Adrenal gland (tissue), 19 donors: ENCODE measurements at places on chromosomes 16 and 17. TPM values are rescaled to one million over a fixed set of nuclear protein-coding genes. Genes with fewer than 3 reads are reported as not detected.

The TBC1D3 gene
- not detected for total RNA-seq

The MLKL gene
- total RNA-seq = 10.9 TPM

The RRAD gene
- total RNA-seq = 0.22 TPM

DNA sequence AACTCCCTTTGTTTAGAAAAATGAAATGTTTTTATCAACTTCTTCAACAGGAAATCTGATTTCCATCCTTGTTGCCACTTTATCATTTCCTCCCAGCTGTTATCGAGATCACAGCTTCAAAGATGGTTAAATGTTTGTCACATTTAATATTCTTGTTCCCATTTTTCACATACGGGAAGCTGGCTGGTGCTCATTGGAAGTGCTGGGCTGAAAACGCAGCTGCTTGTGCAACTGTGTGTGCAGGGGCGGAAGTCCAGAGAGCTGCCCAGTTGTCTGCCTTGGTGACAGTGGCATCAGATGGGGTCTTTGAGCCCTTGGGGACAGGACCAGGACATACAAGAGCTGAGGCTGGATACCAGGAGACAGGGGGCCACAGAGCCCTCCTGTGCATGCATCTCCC, 549.2 kb upstream of the CDH11 start:
- DNase-seq = no peak

DNA sequence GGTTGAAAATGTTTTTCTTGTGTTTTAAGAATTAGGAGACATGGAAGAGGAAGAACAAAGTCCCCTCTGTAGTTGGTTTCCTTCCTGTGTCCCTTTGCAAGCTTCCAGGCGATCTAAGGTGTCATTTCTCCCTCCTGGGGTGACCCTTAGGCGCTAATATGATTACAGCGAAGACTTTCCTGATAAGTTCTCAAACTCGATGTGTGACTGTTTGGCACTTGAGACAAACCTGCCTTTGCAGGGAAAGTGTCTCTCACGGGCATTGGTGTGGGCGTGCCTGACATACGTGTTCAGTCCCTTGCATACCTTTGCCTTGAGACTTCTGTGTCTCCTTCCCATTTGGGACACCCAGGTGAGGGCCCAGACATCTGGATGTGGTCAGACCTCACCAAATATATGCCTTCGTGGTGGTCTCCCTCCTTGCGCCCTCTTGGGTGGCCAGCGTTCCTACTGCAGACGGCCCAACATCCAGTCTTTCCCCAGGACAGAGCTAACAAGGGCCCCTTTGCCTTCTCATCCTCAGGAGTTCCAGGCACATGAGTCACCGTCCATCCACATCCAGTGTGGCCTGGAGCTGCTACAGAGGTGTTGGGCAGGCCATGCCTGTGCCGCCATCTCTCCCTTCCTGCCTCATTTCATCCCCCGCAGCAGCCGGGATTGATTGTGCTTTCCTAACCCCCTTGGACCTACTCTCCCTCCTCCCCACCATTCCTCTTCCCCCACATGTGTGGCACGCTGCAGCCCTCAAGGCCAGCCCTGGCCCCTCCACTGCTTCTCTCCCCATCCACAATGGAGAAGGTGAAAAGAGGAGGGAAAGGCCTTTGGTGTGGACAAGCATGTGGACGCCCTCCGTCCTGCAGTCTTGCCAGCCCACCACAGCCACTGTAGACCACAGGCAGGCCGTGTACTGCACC, 3.1 kb upstream of the JPT2 start:
- no peak for DNase-seq

- peak; percentile 20 for DNase-seq
These were observed 10.3 kb upstream of the IGFBP4 start for GRCh38 chr17:40432864-40433528.

- DNase-seq = peak; percentile 1
These were observed 9.5 kb upstream of the GJD3 start for GRCh38 chr17:40373999-40374398.

DNA sequence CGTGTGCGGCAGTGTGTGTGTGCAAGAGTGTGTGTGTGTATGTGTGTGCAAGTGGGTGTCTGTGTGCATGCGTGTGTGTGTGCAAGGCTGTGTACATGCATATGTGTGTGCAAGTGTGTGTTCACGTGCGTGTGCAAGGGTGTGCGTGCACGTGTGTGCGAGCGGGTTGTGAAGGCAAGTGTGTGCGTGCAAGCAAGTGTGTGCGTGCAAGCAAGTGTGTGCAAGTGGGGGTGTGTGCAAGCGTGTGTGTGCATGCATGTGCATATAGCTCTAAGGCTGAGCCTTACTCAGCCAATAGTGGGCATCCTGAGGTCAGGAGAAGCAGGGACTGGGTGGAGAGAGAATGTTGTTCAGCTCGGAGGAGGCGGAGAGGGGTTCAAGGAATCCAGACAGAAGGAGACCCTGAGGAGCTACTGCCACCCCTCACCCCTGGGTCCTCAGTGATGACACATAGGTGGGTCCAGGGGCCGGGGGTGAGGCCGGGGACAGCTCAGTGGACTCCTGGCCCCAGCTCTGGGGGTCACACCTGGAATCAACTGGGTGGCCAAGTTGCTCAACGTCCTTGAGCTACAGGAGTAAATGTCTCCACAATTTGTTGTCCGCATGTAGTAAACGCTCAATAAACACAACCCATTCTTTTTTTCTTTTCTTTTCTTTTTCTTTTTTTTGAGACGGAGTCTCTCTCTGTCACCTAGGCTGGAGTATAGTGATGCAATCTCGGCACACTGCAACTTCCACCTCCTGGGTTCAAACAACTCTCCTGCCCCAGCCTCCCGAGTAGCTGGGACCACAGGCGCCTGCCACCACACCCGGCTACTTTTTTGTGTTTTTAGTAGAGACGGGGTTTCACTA, 1.8 kb downstream of the PRR29 start:
- no peak for DNase-seq

GRCh38 chr16:82636485-82636884, 9.7 kb downstream of the CDH13 start:
- no peak for DNase-seq

DNA sequence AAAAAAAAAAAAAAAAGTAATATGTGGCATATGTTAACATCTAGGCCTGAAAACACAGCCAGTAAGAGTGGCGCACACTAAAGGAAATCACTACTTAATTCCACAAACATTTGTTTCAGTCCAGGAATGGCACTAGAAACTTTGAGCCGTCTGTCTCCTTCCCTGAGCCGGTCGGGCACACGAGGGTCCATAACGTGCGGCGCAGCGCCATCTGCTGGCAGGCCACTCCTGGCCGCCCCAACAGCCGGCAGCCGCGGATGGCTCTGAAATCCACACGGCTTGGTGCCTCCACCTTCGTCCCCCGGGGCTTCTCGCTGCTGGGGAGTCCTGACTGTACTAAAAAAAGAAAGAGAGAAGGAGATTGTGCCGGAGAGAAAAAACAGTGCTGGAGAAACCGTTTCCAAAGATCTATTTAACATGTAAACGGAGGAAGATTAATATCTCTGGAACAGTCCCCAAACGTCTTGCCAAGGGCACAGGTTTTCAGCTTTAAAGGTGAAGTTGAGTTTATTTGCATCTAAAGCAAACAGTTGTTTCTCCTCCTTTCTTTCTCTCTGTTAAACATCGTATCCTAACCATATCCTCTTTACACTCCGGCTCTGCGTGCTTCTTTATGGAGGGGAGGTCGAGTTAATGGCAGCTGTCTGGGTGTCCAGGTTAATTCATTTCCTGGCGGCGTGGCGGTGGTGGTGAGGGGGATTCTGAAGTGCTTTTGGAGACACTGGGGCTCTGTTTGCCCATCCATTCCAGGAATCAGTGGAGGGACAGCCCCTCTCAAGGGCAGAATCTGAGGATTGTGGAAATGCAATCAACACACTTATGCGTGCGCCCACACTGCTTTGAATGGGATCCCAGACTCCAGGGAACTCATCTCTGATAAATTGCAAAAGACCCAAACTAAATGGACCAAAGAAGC, 611.3 kb upstream of the SALL1 start:
- DNase-seq = peak; percentile 80

DNA sequence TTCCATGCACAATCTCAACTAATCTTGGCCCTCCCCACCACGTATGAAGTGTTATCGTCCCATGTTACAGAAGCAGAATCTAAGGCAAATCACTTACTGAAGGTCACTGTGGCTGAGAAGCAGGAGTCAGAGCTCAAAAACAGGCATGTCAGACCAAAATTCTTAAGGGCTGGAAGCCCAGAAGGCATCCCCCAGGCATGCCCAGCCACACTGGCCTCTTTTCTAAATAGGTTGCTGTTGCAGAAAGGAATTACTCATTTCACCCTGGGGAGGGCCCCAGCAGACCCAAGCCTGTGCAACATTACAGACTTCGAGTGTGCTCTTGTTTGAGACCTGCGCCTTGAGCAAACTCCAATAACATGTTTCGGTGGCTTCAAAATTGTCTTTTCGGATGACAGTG, 194.1 kb downstream of the RBFOX1 start:
- DNase-seq = no peak
